ENCODE measurements at places on chromosomes 11 and 22.

DNA sequence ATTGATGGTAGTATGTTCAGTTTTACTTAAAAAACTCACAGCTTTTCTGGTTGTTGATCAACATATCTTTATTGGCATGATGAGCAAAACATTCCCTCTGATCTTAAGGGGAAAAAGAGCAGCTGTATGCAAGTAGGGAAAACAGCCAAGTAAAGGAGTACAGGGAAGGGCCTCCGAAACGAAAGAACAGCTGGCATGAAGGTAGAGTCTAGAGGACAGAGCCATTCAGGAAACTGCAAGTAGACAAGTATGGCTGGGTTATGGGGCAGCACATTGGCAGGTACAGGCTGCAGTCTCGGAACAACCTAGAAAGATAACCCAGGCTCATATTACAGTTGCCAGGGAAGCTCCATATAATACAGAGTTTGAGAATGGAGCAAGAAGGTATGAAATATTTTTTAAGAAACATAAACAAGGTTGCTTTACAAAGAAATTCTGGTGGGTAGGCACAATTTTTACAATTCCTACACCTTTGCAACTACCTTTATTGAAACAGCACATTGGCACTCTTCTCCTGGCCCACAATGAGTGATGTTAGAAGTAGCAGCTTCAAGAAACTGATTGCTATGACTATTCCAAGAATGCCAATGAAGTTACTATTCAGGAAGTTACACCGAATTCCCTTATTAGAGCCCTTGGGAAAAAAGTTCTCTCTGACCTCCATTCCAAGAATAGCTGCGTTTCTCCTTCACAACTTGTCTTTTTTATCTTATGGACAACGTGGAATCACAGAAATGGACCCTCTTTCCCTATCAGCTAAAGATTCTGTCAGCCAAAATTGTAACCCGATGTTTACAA is 45.2 kb downstream of the LGR4 start:
- no peak for DNase-seq

GRCh38 chr11:19821412-19821875 is 108.8 kb downstream of the NAV2 start:
- no peak for DNase-seq

- no peak for DNase-seq
Measured at GRCh38 chr11:14308114-14308896, 50.7 kb downstream of the RRAS2 start.

DNA sequence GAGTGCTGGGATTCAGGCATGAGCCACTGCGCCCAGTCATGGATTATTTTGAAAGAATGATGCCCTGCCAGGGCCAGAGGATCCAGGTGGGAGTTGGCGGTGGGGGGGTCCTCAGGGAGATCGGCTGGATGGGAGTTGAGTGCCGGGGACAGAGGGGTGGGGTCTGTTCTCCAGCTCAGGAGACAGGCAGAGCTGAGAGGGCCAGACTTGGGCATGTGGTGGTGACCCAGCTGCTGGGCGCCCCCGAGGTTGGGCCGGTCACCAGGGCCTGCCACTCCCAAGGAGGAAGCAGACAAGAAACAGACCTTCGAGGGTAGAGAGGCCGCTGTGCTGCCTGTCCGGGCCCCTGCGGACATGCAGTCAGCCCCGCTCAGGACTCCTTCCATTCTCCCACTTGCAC is 11.8 kb upstream of the PRODH start:
- no peak for DNase-seq

GRCh38 chr11:116782728-116783127 is 5.1 kb downstream of the ZPR1 start:
- DNase-seq = no peak

GRCh38 chr11:94513091-94513490 is 830 bp downstream of the C11orf97 start:
- DNase-seq = no peak

DNA sequence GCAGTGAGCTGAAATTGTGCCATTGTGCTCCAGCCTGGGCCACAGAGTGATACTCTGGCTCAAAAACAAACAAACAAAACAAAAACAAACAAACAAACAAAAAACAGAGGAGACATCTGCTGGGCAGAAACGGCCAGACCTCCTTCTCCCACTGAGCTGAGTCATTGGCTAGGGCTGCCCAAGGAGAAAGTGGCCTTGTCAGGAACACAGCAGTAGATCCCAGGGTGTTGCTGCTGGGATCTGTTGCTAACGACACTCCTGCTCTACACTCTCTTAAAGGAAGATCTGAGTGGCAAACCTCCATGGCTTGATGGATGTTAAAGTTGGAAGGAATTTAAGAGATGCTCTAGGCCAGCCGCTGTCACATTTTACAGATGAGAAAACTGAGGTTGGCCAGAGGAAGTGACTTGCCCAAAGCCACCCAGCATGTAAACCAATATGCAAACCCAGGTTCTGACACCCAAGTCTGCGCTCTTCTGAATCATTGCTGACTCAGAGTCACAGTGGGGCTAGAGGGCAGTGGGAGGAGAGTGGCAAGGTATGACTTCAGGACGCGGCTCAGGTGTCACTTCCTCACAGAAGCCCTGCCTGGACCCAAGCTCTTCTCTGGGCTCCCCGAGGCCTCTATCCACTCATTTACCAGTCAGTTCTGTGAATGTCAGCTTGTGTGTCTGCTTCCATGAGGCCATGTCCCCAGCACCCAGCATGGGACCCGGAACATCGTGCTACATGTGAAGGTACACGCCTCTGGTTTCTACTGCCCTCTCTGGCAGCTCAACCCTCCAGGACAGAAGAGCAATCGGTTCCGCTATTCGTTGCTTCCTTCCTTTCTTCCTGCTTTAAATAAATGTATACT is 11.3 kb upstream of the GDPD5 start:
- no peak for DNase-seq

GRCh38 chr22:27984001-27984695 is 65.1 kb upstream of the PITPNB start:
- no peak for DNase-seq

- DNase-seq = no peak
Measured at GRCh38 chr11:121099885-121100284, 1.2 kb upstream of the TECTA start.

DNA sequence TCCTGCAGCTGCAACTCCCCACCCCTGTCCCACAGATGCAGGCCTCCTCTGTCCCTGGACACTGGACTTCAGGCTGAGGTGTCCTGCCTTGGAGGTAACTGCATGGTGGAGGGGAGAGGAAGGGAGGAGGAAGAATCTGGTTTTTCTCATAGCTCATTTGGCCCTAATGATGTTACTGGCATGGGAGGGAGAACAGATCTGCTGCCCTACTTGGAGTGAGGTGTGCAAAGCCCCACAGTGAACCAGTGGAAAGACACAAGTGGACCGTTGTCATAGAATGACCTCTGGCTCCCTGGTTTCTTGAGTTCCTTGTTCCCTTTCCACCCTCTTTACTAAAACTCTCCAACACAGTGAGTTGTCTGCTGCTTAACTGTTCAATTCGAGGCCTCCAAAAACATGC is 215.9 kb downstream of the BARX2 start:
- no peak for DNase-seq

- DNase-seq = no peak
Measured at GRCh38 chr11:38392176-38392575, 1794.1 kb upstream of the RAG2 start.

GRCh38 chr11:59180907-59181306 is 9.0 kb downstream of the DTX4 start:
- no peak for DNase-seq

DNA sequence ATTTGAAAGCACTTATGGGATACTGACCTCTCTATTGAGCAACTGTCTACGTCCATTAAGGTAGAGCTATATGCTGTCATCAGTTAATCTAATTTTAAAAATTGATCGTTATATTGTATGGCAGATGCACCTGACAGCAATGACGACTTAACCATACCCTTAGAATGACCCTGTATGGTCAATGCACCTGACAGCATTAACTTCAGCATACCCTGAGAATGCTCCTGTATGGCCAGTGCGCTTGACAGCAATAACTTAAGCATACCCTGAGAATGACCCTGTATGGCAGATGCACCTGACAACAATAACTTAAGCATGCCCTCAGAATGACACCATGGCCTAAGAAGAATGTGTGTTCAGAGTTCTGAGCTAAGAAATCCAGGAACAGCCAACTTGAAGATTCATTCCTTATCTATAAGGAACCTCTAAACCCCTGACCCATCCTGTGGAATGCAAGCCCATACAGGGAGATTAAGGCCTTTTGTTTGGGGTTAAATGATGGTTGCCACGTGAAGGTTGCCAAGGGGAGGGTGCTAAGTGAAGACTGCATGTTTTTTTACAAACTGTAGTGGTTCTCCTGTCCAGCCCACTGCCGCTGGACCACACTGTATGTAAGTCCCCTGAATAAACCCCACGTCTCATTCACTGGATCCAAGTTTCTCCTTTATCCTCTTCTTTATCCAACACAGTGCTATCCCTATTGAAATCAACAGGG is 138.3 kb downstream of the GUCY1A2 start:
- DNase-seq = no peak

DNA sequence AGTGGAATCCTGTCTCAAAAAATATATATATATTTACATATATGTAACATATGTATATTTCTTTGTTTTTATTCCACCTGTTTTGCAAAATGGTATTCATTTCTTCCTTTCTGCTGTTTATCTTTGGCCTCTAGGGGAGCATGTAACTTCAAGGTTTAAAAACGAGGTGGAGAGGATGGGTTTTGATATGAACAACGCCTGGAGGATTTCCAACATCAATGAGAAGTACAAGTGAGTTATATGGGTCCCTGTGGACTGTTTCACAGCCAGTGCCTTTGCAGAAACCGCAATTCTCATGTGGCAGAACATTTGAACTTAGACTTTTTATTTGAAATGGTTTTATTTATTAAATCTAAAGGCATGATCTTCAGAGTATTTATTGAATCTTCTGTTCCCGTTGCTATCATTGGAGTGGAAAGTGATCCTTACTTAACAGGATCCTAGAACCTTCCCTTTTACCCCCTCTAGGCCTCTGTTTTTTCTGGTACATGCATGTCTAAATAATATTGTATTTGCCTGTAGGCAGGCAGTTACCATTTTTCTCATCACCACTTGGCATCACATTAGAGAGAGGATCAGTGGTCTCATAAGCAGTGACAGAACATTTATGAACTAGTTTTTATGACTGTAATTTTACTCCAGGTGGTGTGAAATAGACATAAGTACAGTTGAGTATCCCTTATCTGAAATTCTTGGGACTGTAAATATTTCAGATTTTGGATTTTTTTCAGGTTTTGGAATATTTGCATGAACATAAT is 81.5 kb upstream of the HORMAD2 start:
- DNase-seq = no peak

DNA sequence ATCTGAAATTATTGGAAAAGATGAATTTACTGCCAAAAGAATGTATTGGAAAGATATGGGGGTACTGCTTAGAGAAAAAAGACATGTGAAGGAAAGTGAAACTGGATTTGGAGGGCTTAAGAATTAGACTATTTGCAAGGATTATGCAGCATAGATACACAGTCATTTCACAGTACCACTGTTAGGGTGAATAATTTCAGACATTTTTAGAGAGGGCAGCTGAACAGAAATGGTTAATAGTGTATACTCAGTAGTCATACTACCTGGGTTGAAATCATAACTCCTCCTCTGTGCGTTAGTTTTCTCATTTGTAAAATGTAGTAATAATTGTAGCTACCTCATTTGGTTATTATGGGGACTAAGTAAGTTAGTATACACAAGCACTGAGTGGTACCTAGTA is 33.0 kb downstream of the GAS2 start:
- DNase-seq = no peak
